RWPE2 (cell line): ENCODE measurements at places on chromosomes 3 and 15.

DNA sequence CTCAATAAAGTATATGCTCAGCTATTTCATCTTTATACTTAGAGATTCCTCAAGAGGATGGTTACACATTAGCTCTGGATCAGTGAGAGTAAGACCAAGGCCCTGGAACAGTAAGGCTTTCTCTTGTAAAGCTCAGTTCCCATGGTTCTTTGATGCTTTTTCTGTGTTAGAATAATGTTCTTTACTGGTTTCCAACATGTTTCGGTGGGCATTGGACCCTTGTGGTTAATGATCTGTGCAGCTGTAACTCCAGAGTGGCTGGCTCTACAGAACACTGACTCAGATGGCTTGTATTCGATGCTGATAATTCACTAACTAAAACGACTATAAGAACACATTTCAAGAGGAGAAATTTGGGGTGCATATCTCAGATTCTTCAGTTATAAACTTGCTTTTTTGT is 114.7 kb downstream of the AKAP13 start:
- DNase-seq, result no peak

- DNase-seq, result peak; percentile 53
Measured at GRCh38 chr15:42385206-42385979, 26.1 kb downstream of the CAPN3 start.

GRCh38 chr3:11953350-11953749 is 50.8 kb upstream of the SYN2 start:
- no peak for DNase-seq

DNA sequence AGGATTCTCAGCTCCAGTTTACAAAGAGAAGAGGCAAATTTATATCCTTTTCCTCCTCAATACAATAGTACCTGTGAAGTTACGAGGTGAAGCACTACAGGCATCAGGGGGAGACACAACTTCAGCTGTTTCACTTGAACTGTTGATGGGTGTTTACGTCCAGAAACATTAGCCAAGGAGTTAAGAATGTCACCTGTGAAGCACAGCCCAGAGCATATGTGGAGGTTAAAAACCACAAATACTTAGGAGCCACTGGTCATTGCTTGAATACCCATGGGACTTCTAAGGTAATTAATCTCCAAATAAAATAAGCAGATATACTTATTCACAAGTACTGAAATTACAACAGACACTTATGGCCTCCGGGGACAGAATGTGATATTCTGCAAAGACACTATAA is 246.5 kb downstream of the ULK4 start:
- DNase-seq, result no peak

DNA sequence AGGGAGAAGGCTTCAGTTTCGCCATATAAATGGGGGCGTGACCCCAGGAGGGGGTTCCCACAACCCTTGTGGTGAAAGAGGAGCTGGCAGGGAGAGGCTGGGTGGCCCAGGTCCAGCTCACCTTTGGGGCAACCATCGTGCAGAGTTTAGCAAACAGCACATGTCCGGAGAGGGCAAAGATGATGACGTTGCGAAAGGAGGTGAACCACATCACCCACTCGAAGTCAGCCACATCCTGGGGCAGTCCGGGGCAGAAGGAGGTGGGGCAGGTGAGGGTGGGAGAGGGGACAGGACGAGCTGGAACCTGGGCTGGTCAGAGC is 3.7 kb downstream of the HHATL start:
- no peak for DNase-seq

DNA sequence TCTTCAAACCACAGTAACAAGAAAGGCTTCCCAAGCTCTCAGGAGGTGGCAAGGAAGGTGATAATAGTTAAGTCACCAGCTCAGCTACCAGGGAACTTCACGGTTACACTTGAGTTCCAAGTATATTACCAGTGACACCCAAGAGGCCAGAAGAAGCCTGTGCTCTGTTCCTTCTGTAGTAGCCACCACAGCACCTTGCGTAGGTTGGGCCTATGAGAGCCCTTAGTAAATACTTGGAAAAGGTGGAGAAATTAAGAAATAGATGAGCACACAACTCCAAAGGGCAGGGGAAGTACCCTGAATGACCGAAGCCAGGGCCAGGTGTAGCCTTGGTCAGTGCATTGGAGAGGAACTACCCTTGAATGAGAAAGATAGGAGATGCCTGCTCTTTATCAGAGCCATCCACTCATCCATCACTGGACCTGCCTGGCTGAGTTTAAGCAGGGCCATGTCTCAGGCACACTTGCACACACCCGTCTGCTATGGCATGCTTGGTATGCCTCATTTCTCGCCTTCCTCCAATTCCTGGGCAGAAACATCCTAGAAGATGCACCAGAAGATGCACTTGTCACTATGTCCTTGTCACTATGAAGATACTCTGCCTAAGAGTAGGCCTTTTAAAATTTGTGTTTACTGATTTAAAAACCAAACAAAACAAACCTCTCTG is 32.6 kb upstream of the NDUFB4 start:
- DNase-seq, result no peak

- DNase-seq, result no peak
Measured at GRCh38 chr3:170078620-170079281, 41.0 kb downstream of the GPR160 start.
